GM12878 (cell line): ENCODE measurements at places on chromosomes 2 and 18.

- no peak for DNase-seq
Observed at GRCh38 chr2:9144617-9145016, 62.0 kb upstream of the ASAP2 start.

DNA sequence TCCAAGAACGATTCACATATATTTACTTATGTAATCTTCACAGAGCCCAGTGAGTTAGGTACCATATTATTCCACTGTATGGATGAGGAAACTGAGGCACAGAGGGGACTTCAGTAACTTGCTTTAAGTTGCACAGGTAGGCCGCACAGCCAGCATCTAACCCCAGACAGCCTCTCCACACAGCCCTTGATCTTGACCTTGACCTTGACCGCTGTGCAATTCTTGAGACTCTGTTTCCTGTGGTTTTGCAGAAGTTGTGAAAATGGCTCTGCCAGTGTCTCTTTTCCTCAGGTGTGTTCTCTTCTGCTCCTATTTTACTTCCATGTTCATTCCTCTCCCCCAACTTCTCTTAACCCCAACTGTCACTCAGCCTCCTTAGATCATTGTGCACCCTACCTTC is 206.5 kb downstream of the SOX11 start:
- no peak for DNase-seq

- DNase-seq, result no peak
Observed at GRCh38 chr2:236257575-236257974, 6.6 kb downstream of the ASB18 start.

- no peak for DNase-seq
Observed at GRCh38 chr18:76619621-76620315, 124.7 kb upstream of the ZNF516 start.
